Activated CD8-positive, alpha-beta memory T cell treated with anti-CD3 and anti-CD28 coated beads for 4 hours (primary cell): ENCODE measurements at places on chromosomes 6 and 20.

GRCh38 chr6:125759959-125760457 is 10.6 kb downstream of the HEY2 start:
- no peak for DNase-seq

GRCh38 chr20:3116341-3116740 is 31.8 kb upstream of the AVP start:
- DNase-seq, result no peak

- no peak for DNase-seq
Observed at GRCh38 chr6:130617658-130618057, 209.5 kb upstream of the SMLR1 start.

DNA sequence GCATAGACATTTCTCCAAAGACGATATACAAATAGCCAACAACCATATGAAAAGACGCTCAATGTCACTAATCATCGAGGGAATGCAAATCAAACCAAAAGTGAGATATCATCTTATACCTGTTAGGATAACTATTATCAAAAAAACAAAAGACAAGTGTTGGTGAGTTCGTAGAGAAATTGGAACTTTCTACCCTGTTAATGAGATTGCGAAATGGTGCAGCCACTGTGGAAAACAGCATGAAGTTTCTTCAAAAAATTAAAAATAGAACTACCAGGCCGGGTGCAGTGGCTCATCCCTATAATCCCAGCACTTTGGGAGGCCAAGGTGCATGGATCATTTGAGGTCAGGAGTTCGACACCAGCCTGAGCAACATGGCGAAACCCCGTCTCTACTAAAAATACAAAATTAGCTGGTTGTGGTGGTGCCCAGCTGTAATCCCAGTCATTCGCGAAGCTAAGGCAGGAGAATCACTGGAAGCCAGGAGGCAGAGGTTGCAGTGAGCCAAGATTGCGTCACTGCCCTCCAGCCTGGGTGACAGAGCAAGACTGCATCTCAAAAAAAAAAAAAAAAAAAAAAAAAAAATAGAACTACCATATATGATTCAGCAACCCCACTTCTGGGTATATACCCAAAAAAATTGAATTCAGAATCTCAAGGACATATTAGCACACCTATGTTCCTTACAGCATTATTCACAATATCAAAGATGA is 170.0 kb upstream of the ZNF184 start:
- DNase-seq, result no peak

DNA sequence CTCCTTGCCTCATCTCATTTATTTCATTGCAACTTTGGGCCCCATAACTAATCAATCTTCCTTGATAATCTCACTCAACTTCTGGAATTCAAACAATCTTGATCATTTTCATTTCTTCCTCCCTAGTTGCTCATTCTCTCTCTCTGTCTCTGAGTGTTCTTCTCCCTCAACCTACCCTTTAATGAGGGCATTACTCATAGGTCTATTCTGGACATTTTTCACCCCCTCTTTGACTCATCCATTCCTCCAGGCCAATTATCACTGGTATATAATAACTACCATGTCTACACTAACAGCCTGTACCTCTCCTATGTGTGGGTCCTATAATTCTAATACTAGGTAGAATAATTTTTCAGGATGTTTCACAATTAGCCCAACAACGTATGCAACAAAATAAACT is 78.8 kb downstream of the COL21A1 start:
- DNase-seq, result no peak

DNA sequence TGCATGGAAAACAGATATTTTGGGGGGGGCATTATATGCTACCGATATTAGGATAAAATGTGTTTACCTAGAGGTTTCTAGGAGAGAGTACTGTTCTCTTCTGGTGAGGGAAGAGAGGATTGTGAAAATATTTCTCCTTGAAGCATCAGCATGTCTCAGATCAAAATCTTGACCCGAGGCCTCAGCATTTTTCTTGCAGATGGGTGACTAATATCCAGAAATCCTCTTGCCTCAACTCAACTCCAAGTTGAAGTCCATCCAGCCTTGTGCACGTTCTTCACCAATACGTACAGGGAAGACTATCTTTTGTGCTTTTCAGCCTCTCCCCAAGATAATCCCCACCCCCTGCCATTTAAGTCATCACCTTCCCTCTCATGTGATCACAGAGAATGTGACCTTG is 59.5 kb downstream of the PRND start:
- no peak for DNase-seq

- no peak for DNase-seq
Observed at GRCh38 chr20:53226826-53227225, 254.7 kb downstream of the TSHZ2 start.

DNA sequence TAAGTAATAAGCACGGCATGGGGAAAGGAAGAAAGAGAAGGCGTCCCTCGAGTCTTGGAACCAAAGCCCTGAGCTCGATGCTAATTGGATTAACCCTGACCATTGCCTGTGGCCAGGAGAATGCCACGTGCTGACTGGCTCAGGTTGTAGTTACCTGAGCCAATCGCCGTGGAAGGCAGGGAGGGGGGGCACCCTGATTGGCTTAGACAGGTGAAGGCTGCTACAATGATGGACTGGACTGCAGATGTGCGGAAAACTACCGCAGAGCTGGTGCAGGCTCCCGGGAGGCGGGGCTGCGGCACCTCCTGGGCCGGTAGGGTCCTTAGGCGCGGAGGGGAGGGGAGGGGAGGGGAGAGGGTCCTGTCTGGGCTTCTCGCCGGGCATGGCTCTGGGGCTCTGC is 121.3 kb downstream of the TFAP2C start:
- no peak for DNase-seq

GRCh38 chr6:162014069-162014811 is 713.3 kb downstream of the PRKN start:
- no peak for DNase-seq

DNA sequence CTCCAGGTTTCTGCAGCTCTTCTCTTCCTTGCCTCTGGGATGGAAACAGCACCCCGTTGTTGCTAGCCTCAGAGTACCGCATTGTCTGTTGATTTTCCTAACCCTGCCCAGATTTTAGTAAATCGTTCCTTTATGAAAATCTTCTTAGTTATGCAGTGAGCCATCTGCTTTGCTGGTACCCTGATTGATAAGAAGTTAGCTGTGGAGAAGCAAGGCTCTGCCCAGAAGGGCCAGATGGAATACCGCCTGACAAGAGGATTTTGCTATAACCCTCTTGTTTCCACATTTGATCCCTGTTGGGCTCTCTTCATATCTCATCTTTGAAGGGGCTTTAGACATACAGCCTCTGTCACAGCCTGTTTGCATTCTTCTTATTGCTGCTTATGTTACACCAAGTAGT is 229.0 kb downstream of the CDKAL1 start:
- no peak for DNase-seq

DNA sequence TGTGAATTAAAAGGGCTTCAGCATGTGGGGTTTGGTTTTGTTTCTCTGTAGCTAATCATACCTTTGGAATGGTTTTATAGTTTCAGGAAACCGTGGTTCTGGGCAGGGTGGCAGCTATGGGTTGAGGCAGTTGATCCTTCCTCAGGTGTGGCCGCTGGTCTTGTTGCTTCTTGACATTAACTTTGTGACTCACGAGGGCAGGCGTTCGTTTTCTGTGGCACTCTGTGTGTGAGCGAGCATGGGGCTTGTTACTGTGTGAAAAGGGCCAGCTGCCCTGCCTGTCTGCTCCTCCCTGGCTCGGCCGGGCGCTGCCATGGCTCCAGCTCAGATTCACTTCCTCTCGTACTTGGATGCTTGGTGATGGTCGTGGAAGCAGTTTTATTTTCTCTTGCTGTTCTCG is 16.2 kb downstream of the DNAJC5 start:
- no peak for DNase-seq

GRCh38 chr6:52662031-52662430 is 8.9 kb upstream of the TMEM14A start:
- no peak for DNase-seq

DNA sequence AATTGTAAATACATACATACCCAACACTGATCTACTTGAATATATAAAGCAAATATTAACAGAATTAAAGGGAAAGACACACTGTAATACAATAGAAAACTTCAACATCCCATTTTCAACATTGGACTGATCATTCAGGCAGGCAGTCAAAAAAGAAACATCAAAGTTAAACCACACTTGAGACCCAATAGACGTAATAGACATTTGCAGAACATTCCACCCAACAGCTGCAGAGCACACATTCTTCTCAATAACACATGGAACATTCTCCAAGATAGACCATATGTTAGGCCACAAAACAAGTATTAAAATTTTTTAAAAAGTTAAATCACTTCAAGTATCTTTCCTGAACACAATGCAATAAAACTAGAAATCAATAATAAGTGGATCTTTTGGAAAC is 698.2 kb downstream of the COL12A1 start:
- no peak for DNase-seq

DNA sequence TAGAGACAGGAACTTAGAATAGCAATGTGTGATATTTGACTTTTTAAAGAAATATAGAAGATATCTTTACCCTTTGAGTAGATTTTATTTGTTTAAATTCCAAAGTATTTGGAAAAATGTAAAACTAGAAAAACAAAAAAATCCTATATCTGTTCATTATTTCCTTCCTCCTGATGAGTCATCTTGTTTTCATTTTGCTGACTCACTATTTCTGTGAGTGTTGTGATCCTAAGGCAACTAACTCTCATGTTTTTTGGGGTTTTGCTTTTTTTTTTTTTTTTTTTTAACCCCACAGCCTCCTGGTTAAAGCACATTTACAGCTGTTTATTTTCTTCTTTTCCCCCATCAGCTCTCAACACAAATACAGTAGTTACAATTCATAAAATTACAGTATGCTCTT is 37.8 kb upstream of the THEMIS start:
- no peak for DNase-seq

DNA sequence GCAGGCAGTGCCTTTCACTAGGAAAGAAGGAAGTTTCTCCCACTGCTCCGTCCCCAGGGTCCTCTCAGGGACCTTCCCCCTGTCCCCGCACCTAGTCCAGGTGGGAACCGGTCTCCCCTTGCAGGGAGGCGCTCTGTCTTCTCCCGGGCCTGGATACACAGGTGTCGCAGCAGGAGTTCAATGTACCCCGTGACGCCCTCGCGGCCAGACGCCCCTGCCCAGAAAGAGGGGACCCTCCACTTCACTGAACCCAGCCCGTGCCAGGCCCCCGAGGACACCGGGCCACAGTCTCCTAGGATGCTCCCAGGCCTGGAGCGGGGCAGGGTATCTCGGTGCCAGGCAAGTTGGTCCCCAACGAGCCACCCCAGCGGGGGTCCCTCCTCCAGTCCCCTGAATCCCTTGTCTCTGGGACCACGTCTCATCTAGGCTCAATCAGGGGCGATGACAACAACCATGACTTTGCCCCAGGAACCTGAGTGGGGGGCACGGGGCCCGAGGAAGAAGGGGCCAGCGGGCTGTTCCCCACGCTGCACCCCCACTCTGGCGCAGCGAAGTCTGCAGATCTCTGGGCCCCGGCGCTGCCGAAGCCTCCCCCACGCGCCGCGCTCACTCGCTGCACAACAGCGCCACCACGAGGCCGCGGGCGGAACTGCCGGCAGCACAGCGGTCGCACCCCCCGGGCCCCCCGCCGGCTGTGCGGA is 103.0 kb downstream of the EDN3 start:
- DNase-seq, result no peak

DNA sequence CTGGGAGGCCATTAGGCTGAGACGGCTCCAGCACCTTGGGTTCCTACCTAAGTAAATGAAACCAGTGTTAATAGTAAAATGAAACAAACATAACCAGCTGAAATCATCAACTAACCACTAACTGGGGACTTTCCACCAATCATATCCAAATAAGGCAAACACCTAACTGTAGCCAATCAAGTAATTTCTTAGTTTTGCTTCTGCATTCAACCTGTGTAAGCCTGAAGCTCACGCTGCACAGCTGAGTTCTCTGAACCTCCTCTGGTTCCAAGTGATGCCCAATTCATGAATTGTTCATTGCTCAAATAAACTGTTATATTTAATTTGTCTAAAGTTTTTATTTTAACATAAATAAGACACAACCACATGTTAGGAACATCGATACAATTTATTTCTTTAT is 22.5 kb downstream of the KLHL32 start:
- DNase-seq, result no peak

DNA sequence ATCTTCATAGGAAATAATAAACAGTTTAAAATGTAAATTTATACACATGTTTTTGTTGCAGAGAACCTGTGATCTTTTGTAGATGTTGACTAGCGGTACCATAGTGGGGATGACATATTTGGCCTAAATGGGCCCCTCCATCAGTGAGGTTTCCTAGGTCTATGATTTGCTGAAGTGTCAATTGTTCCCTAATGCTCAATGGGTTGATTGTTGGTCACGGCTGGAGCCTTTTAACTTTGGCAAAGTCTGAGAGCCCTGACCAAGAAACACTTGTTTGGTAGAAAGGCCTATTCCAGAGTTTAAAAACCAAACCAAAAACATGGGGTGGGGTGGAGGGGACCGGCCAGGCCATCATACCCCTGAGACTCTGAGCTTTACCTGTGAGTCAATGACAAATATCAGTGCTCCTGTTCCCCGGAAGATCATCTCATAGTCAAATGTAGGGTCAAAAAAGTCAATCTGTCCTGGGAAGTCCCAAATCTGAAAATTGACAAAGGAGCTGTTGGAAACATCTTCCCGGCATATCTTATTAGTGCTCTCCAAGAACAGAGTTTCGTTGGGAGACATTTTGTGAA is 25.1 kb downstream of the RRAGD start:
- no peak for DNase-seq

GRCh38 chr20:24449026-24449720 is 20.3 kb upstream of the SYNDIG1 start:
- no peak for DNase-seq

DNA sequence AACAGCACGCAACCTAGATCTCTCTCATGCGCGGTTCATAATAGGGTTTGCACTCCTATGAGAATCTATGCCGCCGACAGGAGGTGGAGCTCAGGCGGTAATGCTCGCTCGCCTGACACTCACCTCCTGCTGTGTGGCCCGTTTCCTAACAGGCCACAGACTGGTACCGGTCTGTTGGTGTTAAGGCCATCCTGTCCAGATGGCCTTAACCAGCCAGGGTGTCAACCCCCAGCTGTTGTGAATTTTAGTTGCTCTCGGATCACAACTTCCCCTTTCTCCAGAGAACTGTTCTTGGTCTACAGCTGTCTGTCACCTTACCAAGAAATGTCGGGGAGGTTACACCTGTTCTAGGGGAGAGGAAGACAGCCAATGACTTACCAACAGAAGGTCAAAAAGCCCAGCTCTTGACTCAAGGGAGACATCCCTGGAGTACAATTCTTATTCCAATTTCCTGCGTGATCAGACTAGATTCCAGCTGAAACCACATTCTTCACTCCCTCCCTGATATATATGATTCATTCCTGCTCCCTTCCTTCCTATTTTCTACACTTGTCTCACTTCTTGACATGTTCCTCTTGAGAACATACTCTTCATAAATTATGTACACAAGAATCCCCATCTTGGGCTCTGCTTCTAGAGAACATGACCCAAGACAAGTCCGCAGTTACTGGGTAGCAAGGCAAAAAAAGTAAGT is 23.1 kb upstream of the DNAAF9 start:
- DNase-seq, result no peak
